ENCODE measurements at places on chromosomes 1 and 21.

DNA sequence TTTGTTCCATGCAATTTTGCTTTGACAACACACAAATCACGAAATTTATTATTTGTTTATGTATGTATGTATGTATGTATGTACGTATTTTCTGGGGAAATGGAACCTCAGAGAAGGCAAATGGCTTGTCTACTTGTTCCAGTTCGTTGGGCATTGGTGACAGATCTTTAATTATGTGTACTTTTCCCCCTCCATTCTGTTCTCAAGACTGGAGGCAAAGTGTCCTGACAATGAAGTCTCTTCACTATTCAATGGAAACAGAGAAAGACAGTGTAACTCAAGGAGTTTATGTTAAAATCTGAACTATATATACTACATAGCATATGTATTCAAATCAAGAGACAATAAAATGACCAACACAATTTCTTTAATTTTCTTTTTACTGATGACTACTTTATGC lies 245.7 kb upstream of the PTBP2 start:
- no peak for DNase-seq

GRCh38 chr1:3714284-3714741 lies 37.9 kb upstream of the CCDC27 start:
- no peak for DNase-seq

DNA sequence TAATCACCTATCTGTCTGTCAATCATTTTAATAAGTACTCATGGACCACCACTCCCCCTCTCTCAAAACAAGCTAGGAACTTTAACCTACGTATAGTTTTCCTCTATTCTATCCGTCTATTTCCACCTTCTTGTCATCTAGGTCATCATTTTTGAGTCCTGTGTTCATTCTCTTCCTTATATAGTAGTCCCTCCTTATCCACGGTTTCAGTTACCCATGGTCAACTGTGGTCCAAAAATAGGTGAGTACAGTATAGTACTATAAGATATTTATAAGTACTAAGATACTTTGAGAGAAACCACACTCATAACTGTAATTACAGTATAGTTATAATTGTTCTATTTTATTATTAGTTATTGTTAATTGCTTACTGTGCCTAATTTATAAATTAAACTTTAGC lies 7.5 kb downstream of the PKN2 start:
- no peak for DNase-seq

- no peak for DNase-seq
Measured at GRCh38 chr21:41769521-41769920, 2.7 kb upstream of the RIPK4 start.

DNA sequence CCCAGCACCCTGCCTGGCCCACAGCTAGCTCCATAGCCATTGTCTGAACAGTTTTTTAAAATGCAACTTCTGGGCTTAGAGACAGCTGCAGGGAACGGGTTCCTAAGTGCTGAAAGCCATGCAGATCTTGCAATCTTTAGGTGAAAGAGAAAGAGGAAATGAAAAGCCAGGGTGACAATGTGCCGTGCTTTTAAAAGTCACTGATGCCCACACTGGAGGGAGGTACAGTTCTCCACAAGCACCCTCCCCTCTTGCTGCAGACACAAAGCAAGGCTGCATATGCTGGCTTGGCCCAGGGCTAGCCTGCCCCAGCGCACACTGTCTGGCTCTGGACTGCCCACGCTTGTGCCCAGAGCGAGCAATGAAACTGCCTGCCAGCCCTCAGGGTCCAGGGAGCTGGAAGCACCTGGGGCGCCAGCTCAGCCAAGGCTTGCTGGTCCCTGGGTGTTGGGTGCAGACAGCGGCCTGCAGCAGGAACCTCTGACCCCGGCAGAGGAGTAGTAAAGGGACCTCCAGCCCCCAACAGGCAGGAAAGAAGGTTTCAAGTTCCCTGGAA lies 70.4 kb downstream of the AJAP1 start:
- DNase-seq, result no peak

DNA sequence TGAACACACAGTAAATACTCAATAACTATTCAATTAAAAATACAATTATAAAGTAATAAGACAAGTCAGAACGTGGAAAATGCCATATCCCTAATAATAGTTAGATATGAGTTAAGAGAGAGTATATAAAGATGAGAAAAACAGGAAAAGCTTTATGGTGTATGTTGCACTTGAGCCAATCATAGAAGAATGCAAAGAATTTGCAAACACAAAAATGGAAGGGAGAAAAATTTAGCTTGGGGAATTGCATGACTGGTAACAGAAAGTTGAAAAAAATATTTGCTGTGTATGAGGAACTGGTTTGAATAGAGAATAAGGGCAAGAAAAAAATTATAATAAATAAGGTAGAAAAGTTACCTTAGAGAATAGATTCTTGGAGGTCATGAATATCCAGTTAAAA lies 739.6 kb upstream of the CXADR start:
- no peak for DNase-seq
